GM12891 (cell line): ENCODE measurements at places on chromosomes 3 and 15.

- DNase-seq = no peak
These were observed 45.5 kb downstream of the SUSD5 start for GRCh38 chr3:33173103-33173502.

GRCh38 chr3:109213321-109213720 is 76.8 kb downstream of the C3orf85 start:
- DNase-seq = no peak

GRCh38 chr3:55647670-55648069 is 160.6 kb upstream of the WNT5A start:
- DNase-seq = no peak

DNA sequence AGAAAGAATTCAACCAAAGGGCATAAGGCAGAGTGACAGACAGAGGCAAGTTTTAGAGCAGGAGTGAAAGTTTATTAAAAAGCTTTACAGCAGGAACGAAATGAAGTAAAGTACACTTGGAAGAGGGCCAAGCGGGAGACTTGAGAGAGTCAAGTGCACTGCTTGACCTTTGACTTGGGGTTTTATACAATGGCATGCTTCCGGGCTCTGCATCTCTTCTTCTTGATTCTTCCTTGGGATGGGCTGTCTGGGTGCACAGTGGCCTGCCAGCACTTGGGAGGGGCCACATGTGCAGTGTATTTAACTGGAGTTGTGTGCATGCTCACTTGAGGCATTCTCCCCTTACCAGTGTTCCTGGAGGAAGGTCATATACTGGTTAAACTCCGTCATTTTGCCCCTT is 30.4 kb upstream of the KLHL25 start:
- DNase-seq = no peak

- no peak for DNase-seq
These were observed 4.1 kb upstream of the MYO1E start for GRCh38 chr15:59376733-59377132.
